Activated CD4-positive, alpha-beta T cell treated with anti-CD3 and anti-CD28 coated beads, Interleukin-2, amount 10 ng/mL, durations not matched to agents 24 days and 14 days (primary cell): ENCODE measurements at places on chromosomes 7 and 10. TPM values are rescaled to one million over a fixed set of nuclear protein-coding genes. Genes with fewer than 3 reads are reported as not detected.

- DNase-seq: no peak
Observed at GRCh38 chr7:78434281-78434680, 635.7 kb downstream of the PHTF2 start.

DNA sequence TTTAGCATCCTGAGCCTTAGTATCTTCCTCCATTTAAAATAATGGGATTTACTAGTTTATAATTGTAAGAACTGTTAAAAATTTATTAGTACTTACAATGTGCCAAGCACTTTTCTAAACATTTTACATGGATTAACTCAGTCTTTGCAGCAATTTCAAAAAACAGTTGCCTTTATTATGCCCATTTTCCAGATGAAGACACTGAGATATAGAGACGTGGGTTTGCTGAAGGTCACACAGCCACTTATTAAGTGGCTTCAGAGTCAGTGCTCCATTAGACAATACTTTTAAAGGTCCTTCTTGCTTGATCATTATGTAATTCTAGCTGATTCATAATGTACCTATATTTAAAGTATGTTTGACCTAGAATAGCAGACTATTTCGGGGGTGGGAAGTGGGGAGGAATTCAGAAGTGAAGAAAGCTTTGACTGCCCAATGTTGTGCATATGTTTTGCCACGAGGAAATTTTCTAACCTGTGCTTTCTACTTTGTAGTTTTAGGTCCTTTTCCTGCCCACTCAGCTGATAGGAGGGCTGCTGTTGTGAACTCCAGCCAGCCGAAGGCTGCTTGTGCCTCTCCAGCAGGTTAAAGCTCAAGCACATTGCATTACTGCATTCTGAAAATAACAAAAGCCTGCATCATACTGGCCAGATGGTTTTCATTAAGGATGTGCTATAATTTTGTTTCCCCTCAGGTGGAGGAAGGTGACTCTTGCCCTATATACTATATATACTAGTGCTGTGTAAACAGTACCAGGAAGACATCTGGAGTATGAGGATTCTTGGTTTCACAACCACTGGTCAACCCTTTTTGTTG is 4.3 kb downstream of the PLEKHA8 start:
- no peak for DNase-seq

- no peak for DNase-seq
Observed at GRCh38 chr10:103054621-103055020, 136.5 kb downstream of the CNNM2 start.

- DNase-seq: no peak
Observed at GRCh38 chr10:75655791-75656451, 224.5 kb downstream of the LRMDA start.

GRCh38 chr10:1638889-1639419 is 98.4 kb downstream of the ADARB2 start:
- no peak for DNase-seq

GRCh38 chr10:3048119-3049019 is 19.0 kb upstream of the PFKP start:
- no peak for DNase-seq

KIF11 gene
- total RNA-seq: 39.0 and 39.9 TPM in 2 replicates
